ENCODE measurements at places on chromosomes 2 and 18. TPM values are rescaled to one million over a fixed set of nuclear protein-coding genes. Genes with fewer than 3 reads are reported as not detected.
A peak's percentile ranks its signal among the peaks of the same experiment; 100 is the strongest.

DSG1 gene
- not detected for total RNA-seq

GRCh38 chr2:71930049-71930681, 217.5 kb downstream of the CYP26B1 start:
- DNase-seq = no peak
- H3K4me1 ChIP-seq = no peaks in the 10 kb centered on the region
- H3K36me3 ChIP-seq = no peaks in the 10 kb centered on the region
- no peak overlapping the region for H3K27ac ChIP-seq
- no peak overlapping the region for H3K4me3 ChIP-seq

- H3K4me1 ChIP-seq = no peaks in the 10 kb centered on the region
- no peak overlapping the region for H3K27ac ChIP-seq
- no peaks in the 10 kb centered on the region for H3K27me3 ChIP-seq
- DNase-seq = no peak
- H3K36me3 ChIP-seq = no peaks in the 10 kb centered on the region
These were observed 108.2 kb downstream of the TDRD15 start for GRCh38 chr2:21231985-21232384.

- no peaks in the 10 kb centered on the region for H3K27me3 ChIP-seq
- H3K36me3 ChIP-seq = no peaks in the 10 kb centered on the region
- H3K4me3 ChIP-seq = no peak overlapping the region
- no peak overlapping the region for H3K27ac ChIP-seq
- no peak for DNase-seq
These were observed 14.3 kb upstream of the MFF start for GRCh38 chr2:227310756-227311110.

- H3K27ac ChIP-seq = no peak overlapping the region
- H3K4me1 ChIP-seq = no peaks in the 10 kb centered on the region
- H3K4me3 ChIP-seq = no peak overlapping the region
- DNase-seq = no peak
- no peaks in the 10 kb centered on the region for H3K27me3 ChIP-seq
- H3K36me3 ChIP-seq = no peaks in the 10 kb centered on the region
These were observed 26.6 kb downstream of the ABCG5 start for GRCh38 chr2:43812006-43812405.

DNA sequence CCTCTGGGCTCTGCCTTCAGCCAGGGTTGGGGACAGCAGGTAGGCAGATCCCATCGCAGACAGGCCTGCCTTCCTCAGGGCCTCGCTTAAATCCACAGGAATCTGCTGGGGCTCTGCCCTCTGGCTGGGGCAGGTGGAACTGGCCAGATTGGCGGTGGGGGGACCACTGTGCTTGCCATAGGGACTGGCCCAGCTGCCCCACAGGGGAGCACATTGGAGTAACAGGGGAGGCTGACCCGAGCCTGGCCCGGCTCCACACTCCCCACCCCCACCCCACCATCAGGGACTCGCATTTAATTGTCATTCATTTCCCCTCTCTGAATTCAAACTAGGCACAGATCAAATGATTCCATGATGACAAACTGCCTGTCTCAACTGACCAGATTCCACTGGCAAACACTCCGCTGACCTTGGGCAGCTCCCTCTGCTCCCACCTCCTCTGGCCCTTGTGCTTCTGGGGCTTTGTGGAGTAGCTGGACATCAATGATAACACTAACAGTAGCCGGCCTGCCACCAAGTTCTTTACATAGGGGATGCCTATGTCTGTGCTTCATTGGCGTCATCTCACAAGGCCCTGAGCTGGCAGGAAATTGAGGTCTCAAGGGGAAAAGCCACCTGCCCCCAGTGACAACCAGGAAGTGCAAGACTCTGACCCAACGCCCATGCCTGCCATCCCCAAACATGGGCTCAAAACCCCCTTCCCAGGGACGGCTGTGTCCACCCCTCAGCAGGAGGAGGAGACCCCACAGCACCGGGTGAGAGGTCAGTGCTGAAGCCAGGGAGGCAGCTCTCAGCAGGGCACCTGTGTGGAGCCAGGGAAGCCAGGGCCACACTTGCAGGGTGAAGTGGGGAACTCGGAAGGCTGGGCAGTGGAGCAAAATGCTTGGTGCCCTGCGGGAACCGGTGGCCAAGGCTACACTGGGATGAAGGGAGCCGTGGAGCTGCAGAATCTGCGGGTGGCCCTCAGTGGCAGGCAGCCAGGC, 2.1 kb upstream of the B3GNT7 start:
- no peak overlapping the region for H3K4me3 ChIP-seq
- no peaks in the 10 kb centered on the region for H3K36me3 ChIP-seq
- H3K27me3 ChIP-seq = no peaks in the 10 kb centered on the region

SLC4A1AP gene
- 36.0 TPM for total RNA-seq

DNA sequence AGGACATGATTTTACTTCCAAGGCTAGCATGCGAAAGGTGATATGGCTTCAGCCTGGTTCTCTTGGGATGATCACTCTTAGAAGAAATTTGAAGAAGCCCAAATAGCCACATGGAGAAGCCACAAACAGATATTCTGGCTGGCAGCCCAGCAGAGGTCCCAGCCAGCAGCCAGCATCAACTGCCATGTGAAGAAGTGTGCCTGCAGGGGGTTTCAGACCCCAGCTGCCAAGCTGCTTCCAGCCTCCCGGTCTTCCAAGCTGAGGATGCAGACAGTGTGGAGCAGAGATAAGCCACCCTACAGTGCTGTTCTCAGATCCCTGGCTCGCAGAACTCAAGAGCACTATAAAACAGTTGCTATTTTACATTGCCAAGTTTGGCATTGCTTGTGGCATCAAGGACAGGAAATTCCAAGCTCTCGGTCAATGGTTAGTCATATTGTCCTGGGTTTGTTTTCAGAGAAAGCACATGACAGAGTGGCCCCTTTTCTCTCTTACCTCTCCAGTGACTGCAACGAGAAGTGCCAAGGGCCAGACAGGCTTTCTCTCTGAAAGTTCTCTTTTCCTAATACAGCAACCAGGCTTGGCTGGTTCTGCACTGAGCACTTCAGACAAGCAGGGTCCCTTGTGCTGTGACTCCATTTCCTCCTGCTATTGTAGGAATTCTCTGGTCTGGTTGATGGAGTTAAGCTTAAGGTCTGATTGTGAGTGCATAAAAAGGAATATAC, 223.7 kb downstream of the ANKRD30B start:
- peak; percentile 10 for DNase-seq
- no peaks in the 10 kb centered on the region for H3K4me1 ChIP-seq
- H3K36me3 ChIP-seq = no peaks in the 10 kb centered on the region
- H3K4me3 ChIP-seq = no peak overlapping the region
- H3K27ac ChIP-seq = no peak overlapping the region
- no peaks in the 10 kb centered on the region for H3K27me3 ChIP-seq

DNA sequence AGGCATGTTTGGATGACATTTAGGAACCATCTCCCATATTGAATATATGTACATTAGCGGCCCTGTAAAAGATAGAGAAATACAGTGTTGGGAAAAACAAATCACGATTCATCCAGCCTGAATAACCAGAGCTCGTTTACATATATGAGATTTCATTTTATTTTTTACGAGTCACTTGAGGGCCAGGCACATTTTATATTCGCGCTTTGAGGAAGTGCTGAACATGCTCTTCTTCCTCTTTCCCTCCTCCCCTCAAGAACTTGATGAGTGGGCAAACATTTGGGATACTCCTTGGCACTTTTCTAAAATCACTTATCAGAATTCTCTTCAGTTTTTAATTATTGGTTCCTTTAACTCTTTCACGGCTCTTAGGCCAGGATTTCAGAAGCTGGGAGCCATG, 268.0 kb upstream of the TANK start:
- H3K27me3 ChIP-seq = no peaks in the 10 kb centered on the region
- DNase-seq = no peak
- H3K4me1 ChIP-seq = no peaks in the 10 kb centered on the region
- no peaks in the 10 kb centered on the region for H3K36me3 ChIP-seq
- H3K4me3 ChIP-seq = no peak overlapping the region

DNA sequence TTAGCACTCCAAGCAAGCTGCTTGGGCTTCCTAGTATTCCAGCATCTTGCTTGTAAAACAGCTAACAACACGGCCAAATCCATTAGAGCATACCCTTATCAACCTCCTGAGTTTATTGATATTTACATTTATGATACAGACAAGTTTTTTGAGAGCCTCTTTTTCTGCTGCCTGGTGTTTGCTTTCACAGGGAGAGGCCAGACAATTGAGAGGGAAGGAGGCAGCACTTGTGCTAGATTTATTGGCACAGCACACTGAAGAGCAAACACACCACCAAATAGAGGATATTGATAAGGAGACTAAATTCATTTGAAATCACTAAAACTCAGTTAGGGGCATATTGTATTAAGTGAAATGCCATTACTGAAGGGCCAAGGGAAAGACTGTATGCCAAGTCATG, 1142.3 kb upstream of the FANCL start:
- DNase-seq = no peak
- no peaks in the 10 kb centered on the region for H3K4me1 ChIP-seq
- no peak overlapping the region for H3K27ac ChIP-seq
- H3K4me3 ChIP-seq = no peak overlapping the region
- no peaks in the 10 kb centered on the region for H3K27me3 ChIP-seq

DNA sequence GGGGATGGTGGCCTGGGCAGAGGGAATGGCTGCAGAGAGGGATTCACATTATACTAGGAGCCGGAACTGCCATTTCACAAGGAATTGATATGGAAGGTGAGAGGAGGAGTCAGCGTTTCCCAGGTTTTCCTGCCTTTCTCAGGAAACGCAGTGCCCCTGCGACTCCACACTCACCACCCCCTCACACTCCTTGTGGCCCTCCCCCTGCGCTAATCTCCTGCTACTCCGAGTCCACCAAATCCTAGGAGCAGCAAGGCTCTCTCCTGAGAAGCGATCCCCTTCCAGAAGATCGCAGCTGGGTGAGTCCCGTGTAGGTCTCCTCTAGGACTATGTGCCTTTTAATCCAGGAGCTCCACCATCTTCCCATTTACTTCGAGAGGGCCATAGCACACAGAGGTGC, 140.6 kb downstream of the VAPA start:
- no peak for DNase-seq
- H3K36me3 ChIP-seq = no peaks in the 10 kb centered on the region
- H3K4me1 ChIP-seq = peaks cover 6% of the 10 kb centered on the region
- no peaks in the 10 kb centered on the region for H3K27me3 ChIP-seq

- no peak overlapping the region for H3K4me3 ChIP-seq
- H3K27me3 ChIP-seq = no peaks in the 10 kb centered on the region
- no peak overlapping the region for H3K27ac ChIP-seq
- H3K4me1 ChIP-seq = no peaks in the 10 kb centered on the region
- H3K36me3 ChIP-seq = no peaks in the 10 kb centered on the region
- DNase-seq = no peak
These were observed 118.8 kb upstream of the CDH19 start for GRCh38 chr18:66722671-66723070.

GRCh38 chr18:9337873-9338272, 3.3 kb downstream of the TWSG1 start:
- DNase-seq = no peak
- 0 out of 2 replicates have a peak, but pooled peaks cover 4% of the 10 kb centered on the region for H3K4me1 ChIP-seq
- no peak overlapping the region for H3K4me3 ChIP-seq
- no peak overlapping the region for H3K27ac ChIP-seq
- no peaks in the 10 kb centered on the region for H3K36me3 ChIP-seq

- DNase-seq = no peak
- no peaks in the 10 kb centered on the region for H3K27me3 ChIP-seq
- H3K4me3 ChIP-seq = no peak overlapping the region
- peaks cover 22% of the 10 kb centered on the region for H3K4me1 ChIP-seq
These were observed 448.3 kb upstream of the POU3F3 start for GRCh38 chr2:104405623-104406022.

GRB14 gene
- not detected for total RNA-seq

- H3K27ac ChIP-seq = no peak overlapping the region
- peaks cover 12% of the 10 kb centered on the region for H3K36me3 ChIP-seq
- H3K27me3 ChIP-seq = no peaks in the 10 kb centered on the region
These were observed 172.2 kb upstream of the MYO3B start for GRCh38 chr2:170005702-170006101.

DNA sequence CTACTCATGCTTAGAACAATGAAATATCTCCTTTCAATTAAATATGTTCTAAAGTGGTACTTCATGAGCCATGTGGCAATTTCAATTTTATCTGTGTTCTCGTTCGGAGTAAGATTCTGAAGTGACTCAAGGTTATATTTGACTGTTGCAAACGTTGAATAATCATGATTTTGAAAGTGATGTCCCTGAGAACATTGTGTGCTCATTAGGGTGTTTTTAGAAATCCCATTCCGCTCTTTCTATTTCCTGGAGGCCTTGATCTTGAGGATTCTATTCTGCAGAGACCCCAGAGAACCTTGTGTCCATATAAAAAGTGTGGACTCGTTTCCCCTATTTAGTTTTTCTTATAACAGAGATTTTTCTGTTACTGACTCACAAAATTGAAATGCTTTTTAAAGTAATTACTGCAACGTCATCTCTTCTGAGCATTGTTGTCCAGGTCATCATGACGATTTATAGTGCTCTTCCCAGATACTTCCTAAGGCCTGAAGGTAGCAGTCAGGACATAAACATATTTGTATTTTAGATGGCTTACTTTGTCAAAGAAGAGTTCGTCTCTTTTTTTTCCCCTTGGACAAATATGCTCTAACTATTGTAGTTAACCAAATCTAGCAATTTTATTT, 27.2 kb downstream of the IL1R2 start:
- H3K4me3 ChIP-seq = no peak overlapping the region
- DNase-seq = no peak
- H3K4me1 ChIP-seq = no peaks in the 10 kb centered on the region
- no peaks in the 10 kb centered on the region for H3K27me3 ChIP-seq
- H3K36me3 ChIP-seq = no peaks in the 10 kb centered on the region

- no peak overlapping the region for H3K4me3 ChIP-seq
- DNase-seq = no peak
- H3K27ac ChIP-seq = no peak overlapping the region
- no peaks in the 10 kb centered on the region for H3K36me3 ChIP-seq
These were observed 28.5 kb downstream of the HRH4 start for GRCh38 chr18:24488824-24489493.

GRCh38 chr2:195602687-195603086, 54.3 kb upstream of the SLC39A10 start:
- no peak overlapping the region for H3K27ac ChIP-seq
- H3K36me3 ChIP-seq = no peaks in the 10 kb centered on the region
- no peaks in the 10 kb centered on the region for H3K4me1 ChIP-seq
- H3K27me3 ChIP-seq = peaks cover 15% of the 10 kb centered on the region
- H3K4me3 ChIP-seq = no peak overlapping the region

DNA sequence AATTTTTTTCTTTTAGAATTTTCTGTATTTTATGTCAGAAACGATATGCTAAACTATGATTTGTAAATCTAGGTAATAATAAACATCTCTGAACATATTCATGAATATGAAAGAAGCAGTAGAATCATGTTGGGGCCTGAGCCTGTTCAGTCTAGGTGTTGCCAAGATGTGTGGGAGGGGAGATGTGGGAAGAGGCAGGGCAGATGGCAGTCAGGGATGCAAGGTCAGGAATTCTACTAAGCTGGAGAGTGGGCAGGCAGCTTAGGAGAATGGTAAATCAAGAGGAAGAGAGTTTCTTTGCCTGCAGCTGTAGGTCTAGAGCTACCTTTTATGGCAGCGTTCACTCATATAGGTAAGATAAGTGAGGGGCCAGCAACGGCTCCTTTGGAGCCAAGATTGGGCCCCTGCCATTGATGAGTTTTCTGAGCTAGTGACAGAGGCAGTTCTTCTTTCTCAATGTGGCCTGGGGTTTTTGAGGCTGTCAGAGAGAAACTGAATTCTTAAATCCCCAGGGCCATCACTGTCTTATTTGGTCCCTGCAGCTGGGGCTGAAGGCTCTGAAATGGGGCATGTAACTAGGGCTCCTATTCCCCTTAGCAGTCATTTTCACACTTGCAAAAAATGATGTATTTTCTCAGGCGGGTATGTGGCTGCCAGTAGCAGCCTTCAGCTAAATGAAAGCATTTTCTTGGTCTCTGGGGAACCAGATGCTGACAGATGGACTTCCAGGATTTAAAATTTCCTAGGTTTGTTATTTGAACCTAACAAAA, 232.8 kb downstream of the PIK3C3 start:
- H3K27ac ChIP-seq = peak overlapping the region; percentile 15
- peak; percentile 8 for DNase-seq
- H3K27me3 ChIP-seq = no peaks in the 10 kb centered on the region
- peaks cover 36% of the 10 kb centered on the region for H3K4me1 ChIP-seq
- H3K36me3 ChIP-seq = no peaks in the 10 kb centered on the region
- H3K4me3 ChIP-seq = no peak overlapping the region
